ENCODE measurements at places on chromosomes 1 and 21. TPM values are rescaled to one million over a fixed set of nuclear protein-coding genes. Genes with fewer than 3 reads are reported as not detected.

TMCO4 gene
- total RNA-seq: 171 TPM

AMY2A gene
- not detected for total RNA-seq

CA6 gene
- not detected for total RNA-seq

ITGB3BP gene
- total RNA-seq: not detected

CYB561D1 gene
- 2.0 TPM for total RNA-seq

GPR61 gene
- not detected for total RNA-seq

SCCPDH gene
- total RNA-seq: 21.7 TPM

- DNase-seq: no peak
These were observed 71.1 kb upstream of the F3 start for GRCh38 chr1:94612525-94613204.

- peak; percentile 65 for DNase-seq
These were observed 157.3 kb downstream of the KCNJ6 start for GRCh38 chr21:37758982-37759381.

DNA sequence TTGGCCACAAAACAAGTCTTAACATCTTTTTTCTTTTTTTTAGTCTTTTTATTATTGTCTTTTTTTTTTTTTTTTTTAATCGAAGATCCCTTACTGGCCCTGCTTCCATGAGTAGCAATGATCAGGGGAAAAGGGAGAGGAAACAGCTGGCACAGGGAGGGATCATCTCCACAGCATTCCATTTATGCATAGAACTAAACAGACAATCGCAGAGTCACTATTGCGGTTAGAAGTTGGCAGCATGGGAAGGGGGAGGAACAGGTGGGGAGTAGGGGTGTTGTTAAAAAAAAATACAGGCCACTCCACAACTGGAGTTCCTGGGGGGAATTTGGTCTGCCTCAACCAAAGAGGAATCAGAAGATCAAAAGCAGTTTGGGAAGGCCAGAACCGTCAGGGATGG, 55.4 kb downstream of the C1orf185 start:
- no peak for DNase-seq

- no peak for DNase-seq
These were observed 470.6 kb downstream of the PTPRU start for GRCh38 chr1:29706936-29707335.

DNA sequence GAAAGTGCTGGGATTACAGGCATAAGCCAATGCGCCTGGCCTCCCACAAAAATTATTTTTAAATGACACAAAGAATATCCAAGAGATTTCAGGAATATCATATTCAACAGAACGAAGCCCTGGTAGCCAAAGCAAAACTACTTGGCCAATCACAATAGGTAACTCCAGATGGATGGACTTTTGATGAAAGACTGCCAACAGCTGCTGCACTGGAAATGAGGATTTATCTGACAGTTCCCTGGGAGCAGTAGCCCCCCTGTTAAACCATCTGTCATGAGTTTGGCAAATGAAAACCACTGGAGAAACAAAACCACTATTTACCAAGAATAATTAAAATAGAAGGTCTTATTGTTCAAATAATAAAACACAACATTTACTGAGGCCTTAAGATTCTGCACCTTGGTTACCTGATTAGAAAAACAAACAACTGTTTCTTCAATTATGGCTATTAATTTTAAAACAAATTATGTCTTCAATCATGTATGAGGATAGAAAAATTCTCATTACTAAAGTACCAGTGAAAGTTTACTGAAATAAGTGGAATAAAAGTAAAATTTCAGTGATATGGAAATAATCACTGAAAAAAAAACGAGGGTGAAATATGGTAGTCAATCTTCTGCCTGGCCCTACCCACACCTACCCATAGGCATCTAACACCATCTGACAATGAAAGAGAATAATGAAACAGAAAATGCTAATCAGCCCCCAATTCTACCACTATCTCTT, 34.3 kb upstream of the PSMG1 start:
- DNase-seq: no peak

- no peak for DNase-seq
These were observed 146.6 kb downstream of the KCNJ6 start for GRCh38 chr21:37769656-37770055.

DNA sequence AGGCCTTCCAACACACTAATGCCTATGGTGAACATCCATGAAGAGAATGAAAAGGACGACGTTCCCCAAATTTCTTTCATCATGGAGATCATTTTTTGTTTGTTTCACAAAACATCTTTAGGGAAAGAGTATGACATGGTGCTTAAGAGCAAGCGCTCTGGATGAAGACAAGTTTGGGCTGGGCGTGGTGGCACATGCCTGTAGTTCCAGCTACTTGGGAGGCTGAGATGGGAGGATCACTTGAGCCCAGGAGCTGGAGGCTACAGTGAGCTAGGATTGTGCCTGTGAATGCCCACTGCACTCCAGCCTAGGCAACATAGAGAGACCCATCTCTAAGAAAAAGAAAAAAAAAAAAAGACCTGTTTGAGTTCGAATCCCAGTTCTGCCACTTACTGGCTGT, 253.1 kb downstream of the PTPRU start:
- DNase-seq: no peak

GRCh38 chr1:8687538-8687937, 129.9 kb downstream of the RERE start:
- DNase-seq: no peak

GRCh38 chr21:45301521-45302081, 13.9 kb upstream of the POFUT2 start:
- no peak for DNase-seq

DNA sequence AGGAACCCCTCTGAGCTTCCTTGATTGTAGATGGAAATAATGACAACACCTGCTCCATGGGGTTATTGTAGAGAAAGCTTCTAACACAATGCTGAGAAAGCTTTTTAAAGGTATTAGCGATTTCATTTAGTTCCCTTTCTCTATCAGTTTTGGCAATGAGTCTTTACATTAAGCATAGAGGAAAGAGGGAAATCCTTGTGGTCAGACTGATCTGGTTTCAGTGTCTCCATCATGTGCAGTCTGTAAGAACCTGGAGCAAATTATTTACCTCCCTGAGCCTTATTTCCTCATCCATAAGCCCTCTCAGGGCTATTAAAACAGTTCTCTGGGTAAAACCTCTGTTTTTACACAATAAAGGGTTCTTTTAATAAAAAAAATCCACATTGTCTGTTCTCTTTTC, 87.5 kb downstream of the FGGY start:
- DNase-seq: no peak

DNA sequence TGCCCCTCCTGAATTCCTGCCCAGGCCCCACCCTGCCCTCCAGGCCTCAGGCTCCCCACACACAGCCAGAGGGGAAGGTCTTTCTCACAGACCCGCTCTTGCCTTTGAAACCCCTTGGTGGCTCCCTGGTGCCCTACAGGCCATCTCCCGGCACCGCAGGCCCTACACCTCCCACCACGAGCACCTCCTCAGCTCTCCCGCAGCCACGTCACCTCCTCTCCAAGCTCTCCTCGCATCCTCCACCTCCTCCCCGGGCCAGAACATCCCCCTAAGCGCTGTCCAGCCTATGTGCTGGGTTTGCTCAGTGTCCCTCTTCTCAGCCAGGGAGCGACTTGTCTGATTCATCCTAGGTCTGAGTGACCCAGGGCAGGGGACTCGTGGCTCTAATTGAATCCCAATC, 66.4 kb downstream of the DMRTB1 start:
- no peak for DNase-seq

- DNase-seq: no peak
These were observed 2.2 kb downstream of the CLEC20A start for GRCh38 chr1:178494569-178494971.
